ENCODE measurements at places on chromosomes 11 and 22.

DNA sequence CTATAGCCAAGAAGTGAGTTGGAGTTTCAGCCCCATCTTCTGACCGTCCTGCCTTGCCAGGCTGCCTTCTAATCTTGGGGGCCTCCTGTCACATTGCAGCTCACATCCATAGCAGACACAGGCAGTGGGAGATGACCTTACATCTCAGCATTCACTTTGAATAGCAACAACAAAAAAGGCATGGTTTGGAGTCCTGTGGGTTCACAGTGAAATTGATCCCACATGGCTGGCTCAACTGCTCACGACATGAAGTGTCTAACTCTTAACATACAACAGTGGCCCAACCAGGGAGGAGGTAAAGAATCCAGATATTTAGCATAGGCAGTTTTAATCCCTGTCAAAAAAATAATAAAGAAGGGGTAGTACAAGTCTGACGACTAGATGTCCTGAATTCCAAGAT is 38.1 kb downstream of the DBX1 start:
- DNase-seq, result no peak

DNA sequence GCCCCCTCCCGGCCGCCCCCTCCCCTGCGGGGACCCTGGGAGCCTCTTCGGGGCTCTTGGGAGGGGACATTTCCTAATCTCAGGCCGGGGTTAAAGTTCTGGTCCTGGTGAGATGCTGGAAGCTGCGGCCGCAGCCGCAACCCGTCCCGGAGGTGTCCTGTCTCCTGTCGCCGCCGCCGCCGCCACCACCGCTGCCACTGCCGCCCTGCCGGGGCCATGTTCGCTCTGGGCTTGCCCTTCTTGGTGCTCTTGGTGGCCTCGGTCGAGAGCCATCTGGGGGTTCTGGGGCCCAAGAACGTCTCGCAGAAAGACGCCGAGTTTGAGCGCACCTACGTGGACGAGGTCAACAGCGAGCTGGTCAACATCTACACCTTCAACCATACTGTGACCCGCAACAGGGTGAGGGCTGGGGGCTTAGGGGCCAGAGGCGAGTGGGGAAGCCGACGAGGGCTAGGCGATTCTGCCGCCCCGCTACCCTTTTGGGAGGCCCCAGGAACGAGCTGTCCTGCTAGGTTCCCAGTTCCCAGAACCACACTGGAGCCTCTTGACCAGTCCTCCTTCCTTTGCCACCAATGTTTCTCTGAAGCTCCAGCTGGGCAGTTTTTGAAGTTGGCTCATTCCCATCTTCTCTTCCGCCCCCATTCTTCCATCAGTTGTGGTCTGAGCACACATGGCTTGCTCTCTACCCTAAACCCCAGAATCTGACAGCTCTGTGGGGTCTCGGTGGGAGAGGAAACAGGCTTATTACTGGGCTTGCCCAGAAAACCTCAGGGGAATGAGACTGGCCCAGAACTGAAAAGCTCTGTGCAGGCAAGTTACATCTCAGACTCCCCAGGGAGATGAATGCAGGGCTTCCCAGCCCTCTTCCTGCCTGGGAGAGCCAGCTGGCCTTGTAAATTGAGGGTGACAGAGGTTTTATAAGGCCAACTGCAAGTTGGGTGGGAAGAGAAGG is 781 bp downstream of the SIDT2 start:
- DNase-seq, result no peak

- DNase-seq, result no peak
These were observed 8.5 kb downstream of the FHIP1B start for GRCh38 chr11:6225896-6226295.

DNA sequence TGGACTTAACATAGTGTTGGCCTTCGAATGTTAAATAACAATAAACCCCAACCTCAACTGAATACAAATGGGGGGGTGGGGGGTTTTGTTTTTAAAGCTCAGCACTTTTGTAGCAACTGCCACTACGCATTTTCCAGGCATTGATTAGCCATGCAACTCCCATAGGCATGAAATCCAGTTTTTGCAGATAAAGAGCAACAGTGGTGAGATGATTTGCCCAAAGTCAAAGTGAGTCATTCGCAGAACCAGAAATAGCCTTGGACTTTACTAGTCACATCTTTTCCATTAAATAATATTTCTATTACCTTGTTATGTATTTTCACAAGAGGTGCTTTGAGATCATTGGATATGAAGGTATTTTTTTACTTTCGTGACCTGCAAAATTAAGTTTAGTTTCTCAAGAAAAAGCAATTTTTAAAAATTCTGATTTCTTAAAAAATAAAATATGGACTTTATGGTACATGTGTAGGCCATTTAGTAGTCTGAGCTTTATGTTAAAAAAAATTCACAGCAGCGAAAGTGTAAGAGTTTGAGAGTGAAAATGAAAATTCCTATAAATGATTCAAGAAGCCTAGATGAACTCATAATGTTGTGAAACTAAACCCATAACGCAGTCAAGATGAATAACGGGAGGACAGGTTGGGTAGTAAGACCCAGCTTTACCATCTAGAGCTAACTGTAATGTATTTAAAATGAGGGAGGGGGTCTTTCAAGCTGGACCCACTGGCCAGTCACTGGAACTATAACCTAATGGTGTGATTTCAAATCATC is 1.9 kb upstream of the PHF21A start:
- DNase-seq, result no peak

- no peak for DNase-seq
These were observed 99.1 kb upstream of the GRAMD1B start for GRCh38 chr11:123330948-123331347.

DNA sequence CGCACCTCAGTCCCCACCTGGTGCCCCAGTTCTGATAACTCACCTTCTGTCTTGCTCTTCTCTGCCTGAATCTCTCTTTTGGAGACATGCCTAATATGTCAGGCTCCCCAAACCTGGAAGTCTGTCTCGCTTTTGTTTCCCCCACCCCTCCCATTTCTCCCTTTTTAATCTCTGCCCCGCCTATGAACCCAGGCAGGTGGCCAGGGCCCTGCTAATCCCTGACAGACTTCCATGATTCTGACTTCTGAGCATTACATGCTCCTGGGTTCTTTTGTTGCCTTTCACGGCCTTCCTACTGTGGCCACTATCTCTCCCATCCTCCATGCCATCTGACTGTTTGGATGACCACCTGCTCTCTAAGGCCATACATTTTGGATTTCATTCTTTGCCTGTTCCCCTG is 1120.9 kb upstream of the CCDC90B start:
- DNase-seq, result no peak

GRCh38 chr11:35200811-35201341 is 61.9 kb downstream of the CD44 start:
- no peak for DNase-seq

- DNase-seq, result no peak
These were observed 332.8 kb upstream of the PLET1 start for GRCh38 chr11:112593440-112593839.

GRCh38 chr11:120710354-120711131 is 199.0 kb downstream of the GRIK4 start:
- no peak for DNase-seq

GRCh38 chr11:118917481-118918127 is 8.1 kb downstream of the BCL9L start:
- DNase-seq, result peak; percentile 26

DNA sequence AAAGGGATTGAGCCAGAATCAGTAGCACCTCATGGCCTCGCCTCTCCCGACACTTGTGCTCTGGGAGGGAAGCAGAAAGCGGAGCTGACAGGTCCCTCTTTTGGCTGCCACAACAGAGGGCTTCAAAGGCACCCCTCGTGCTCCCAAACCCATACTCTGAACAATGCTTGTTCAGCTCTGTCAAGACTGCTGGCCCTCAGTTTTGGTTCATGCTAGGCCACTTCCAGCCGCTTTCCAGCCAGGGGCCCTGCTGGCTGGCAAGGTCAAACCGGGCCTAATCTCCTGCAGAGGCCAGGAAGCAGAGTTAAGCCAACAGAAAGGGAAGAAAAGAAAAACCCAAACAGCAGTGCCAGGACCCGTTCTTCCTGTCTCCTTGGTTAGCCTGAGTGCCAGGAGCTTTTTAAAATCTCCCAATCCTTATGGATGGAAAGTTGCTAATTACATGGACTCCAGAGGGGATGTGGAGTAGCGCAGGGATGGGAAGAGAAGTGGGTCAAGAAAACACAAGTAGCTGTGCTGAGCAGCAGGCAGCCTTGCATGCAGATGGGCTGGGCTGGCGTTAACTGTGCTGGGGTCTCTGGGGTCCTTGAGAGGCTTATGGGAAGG is 150.6 kb downstream of the GRIK4 start:
- DNase-seq, result no peak

DNA sequence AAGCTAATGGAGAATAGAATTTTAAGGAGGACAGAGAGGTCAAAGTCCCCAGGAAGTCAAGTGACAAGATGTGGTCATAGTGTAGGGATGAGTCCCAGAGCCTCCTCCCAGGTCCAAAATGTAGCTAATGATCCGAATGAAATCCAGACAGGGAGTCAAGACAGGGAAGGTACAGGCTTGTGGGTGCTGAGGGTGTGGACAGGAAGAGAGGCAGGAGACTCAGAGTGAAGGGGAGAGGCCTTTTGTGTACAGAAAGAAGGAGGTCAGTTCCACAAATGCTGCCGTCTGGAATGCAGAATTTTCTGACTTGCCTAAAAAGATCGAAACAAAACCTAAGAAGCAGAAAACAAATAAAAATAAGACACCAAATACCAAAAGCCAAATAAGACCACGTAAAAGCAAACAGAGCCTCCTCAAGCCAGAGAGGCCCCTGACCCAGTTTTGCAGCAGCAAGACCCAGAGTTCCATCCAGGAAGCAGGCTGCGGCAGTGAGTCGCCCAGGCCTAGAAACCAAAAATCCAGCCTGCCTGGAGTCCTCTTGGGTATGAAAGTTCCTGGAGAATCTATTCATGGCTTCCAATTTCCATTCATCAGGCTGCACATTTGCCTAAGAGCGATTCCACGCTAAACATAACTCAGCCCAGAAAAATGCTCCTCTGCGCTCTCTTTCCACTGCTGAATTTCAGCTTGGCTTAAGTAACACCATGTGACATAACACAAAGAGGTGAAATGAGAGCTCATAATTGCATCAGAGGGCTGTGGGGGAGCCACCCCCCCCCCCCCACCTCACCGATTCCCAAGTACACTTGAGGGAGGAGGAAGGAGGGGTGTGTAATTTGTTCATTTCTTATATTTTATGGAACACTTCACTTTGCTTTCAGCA is 71.2 kb downstream of the KIRREL3 start:
- peak; percentile 34 for DNase-seq

DNA sequence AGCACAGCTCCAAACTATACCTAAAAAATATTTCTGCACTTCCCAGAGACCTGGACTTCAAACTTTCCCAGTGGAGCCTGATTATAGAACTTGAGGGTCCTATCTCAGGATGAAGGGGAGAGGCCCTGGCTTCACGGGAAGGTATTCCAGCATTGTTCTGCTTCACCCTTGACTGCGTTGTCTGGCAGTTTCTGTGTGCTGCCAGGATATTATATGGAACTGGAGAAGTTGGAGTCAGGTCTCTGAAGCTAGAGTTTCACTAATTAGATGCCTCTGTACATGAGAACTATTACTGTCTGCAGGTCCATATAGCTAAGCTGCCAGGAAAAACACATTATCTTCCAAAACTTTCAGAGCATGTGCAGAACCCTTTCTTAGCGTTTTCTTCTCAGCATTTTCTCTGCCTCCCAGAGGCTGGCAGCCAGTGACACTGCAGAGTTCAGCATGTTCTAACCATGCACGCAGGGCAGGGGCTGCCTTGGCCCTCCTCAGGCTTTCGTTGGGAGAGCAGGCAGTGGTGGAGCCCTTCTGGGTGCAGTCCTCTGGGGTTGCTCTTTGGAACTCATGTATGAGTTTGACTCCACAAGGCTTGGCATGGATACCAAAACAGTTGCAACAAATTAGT is 99.3 kb downstream of the CWC15 start:
- no peak for DNase-seq

DNA sequence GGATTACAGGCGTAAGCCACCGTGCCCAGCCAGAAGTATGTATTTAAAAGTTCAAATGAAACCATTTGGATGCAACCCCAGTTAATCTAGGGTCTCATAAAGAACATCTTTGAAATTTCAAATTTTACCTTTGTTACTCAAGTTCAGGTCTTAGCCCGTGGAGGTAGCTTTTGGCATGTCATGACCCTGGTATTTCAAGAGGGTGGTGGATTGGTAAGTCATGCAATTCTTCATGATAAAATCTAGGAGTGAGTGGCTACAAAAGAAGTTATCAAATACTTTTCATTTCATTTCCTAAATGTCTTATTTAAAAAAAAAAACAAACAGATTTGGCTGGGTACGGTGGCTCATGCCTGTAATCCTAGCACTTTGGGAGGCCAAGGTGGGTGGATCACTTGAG is 80.6 kb downstream of the ABTB2 start:
- DNase-seq, result no peak

DNA sequence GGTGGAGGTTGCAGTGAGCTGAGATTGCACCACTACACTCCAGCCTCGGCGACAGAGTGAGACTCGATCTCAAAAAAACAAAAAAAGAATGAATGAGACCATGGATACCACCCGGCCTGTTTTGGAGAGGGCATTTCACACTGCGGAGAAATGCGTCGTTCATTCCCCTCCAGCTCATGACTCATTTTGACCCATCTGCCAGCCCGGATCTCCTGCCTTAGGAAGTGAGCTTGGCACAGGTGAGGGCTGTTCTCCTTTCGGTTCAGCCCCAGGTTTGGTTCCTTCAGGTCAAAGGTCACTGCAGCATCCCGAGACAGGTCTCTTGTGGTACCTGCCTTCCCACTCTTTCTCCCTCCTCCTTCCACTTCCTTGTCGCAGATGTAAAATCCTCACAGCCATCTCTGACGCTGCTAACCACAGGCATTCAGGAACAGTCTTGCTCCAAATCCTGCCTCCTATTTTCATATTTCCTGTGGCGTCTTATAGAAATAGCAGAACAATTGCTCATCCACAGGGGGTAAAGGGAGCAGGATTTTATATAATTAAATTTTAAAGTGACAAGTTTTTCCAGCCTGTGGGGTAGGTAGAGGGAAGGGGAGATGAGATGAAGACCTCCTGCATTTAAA is 517.9 kb downstream of the NTM start:
- no peak for DNase-seq

DNA sequence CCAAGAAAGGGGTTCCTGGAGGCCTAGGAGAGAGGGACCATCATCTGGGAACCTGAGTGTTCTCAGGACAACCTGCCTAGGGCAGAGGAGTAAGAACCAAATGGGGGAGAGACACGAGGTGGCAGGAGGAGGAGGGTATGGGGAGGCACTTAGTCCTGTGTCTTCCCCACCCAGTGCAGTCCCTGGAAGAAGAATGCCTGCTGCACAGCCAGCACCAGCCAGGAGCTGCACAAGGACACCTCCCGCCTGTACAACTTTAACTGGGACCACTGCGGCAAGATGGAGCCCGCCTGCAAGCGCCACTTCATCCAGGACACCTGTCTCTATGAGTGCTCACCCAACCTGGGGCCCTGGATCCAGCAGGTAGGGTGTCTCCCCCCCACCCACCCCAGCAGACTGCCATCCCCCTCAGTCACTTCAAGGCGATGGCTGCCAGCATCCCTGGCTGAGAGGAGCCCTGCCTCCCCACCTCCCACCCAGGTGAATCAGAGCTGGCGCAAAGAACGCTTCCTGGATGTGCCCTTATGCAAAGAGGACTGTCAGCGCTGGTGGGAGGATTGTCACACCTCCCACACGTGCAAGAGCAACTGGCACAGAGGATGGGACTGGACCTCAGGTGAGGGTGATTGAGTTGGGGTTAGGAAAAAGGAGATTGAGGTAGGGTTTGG is 3.7 kb upstream of the INPPL1 start:
- no peak for DNase-seq

GRCh38 chr22:25883482-25884033 is 141.6 kb downstream of the MYO18B start:
- no peak for DNase-seq
